Smooth muscle cell of bladder (primary cell): ENCODE measurements at places on chromosomes 11 and 22. TPM values are rescaled to one million over a fixed set of nuclear protein-coding genes. Genes with fewer than 3 reads are reported as not detected.

APOL3 gene
- total RNA-seq, result 13.5 and 14.0 TPM in 2 replicates

NARS2 gene
- 22.6 and 24.0 TPM in 2 replicates for total RNA-seq

EFEMP2 gene
- total RNA-seq, result 72.7 and 94.0 TPM in 2 replicates

DCHS1 gene
- 2.0 and 5.2 TPM in 2 replicates for total RNA-seq

CPT1B gene
- total RNA-seq, result 1.00 and 2.3 TPM in 2 replicates

GPHA2 gene
- total RNA-seq, result not detected in 2 replicates

NUDT8 gene
- total RNA-seq, result 2.6 and 3.1 TPM in 2 replicates

HBD gene
- total RNA-seq, result not detected in 2 replicates

KDM4D gene
- 0.37 and 0.43 TPM in 2 replicates for total RNA-seq

DEUP1 gene
- not detected in 2 replicates for total RNA-seq

MLC1 gene
- 0.65 and 3.1 TPM in 2 replicates for total RNA-seq

PHLDA2 gene
- 1.6 and 2.4 TPM in 2 replicates for total RNA-seq

BSCL2 gene
- 58.3 and 73.6 TPM in 2 replicates for total RNA-seq

PLEKHB1 gene
- 0.74 and 0.85 TPM in 2 replicates for total RNA-seq

FZD4 gene
- total RNA-seq, result 30.6 and 33.7 TPM in 2 replicates

C1QTNF5 gene
- 17.5 and 34.5 TPM in 2 replicates for total RNA-seq

MFRP gene
- total RNA-seq, result not detected in 2 replicates

C22orf23 gene
- 0.14 and 0.28 TPM in 2 replicates for total RNA-seq

PATE2 gene
- total RNA-seq, result not detected in 2 replicates

CAPN1 gene
- 65.3 and 72.6 TPM in 2 replicates for total RNA-seq

FXYD6 gene
- 0.37 TPM in 1 of 2 replicates, not detected in the other for total RNA-seq

SPDYC gene
- total RNA-seq, result not detected in 2 replicates

OR5P2 gene
- not detected in 2 replicates for total RNA-seq

MRGPRX4 gene
- total RNA-seq, result under 0.01 TPM in 1 of 2 replicates, not detected in the other

WNT11 gene
- 0.28 and 1.1 TPM in 2 replicates for total RNA-seq

SLC25A18 gene
- total RNA-seq, result under 0.01 and 0.09 TPM in 2 replicates

SLN gene
- not detected in 2 replicates for total RNA-seq

FXYD2 gene
- not detected in 2 replicates for total RNA-seq

MUC2 gene
- not detected in 2 replicates for total RNA-seq

CTSF gene
- total RNA-seq, result 15.9 and 21.3 TPM in 2 replicates

TBX10 gene
- not detected in 2 replicates for total RNA-seq

CLMP gene
- 123 and 150 TPM in 2 replicates for total RNA-seq

ACRV1 gene
- not detected in 2 replicates for total RNA-seq

NXPE4 gene
- not detected in 2 replicates for total RNA-seq

DBX1 gene
- not detected in 2 replicates for total RNA-seq

GAL gene
- 0.43 TPM in 1 of 2 replicates, not detected in the other for total RNA-seq

GP1BB gene
- total RNA-seq, result 1.00 and 1.5 TPM in 2 replicates

TSSK2 gene
- not detected in 2 replicates for total RNA-seq

OR5F1 gene
- not detected in 2 replicates for total RNA-seq

RIBC2 gene
- total RNA-seq, result 0.09 TPM in 1 of 2 replicates, not detected in the other

UEVLD gene
- 21.1 and 21.6 TPM in 2 replicates for total RNA-seq

TBX1 gene
- total RNA-seq, result not detected in 2 replicates

APOL6 gene
- 23.5 and 32.1 TPM in 2 replicates for total RNA-seq

OSBPL5 gene
- total RNA-seq, result 33.0 and 45.0 TPM in 2 replicates

PRR5L gene
- 1.3 and 6.3 TPM in 2 replicates for total RNA-seq

CCDC73 gene
- not detected in 2 replicates for total RNA-seq
